ENCODE measurements at places on chromosomes 1 and 21.

- no peak for DNase-seq
Measured at GRCh38 chr21:27645285-27645684, 678.4 kb upstream of the ADAMTS5 start.

GRCh38 chr1:27504588-27505419 lies 14.8 kb upstream of the WASF2 start:
- DNase-seq, result no peak

DNA sequence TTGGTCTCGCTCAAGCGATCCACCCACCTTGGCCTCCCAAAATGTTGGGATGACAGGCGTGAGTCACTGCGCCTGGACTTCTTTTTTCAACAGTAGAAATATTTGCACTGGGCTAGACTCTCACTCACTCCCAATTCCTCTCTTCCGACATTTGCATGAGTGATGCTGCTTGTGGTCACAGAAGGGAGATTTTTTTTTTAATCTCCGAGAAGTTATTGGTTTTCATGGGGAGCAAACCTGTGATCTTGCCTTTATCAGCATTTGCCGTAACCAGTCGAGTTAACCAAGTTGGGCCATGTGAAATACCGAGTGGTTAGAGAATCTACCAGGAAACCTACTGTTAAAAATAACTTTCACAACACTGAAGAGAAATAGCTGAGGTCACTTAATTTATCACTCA lies 21.1 kb downstream of the ERG start:
- no peak for DNase-seq

GRCh38 chr1:168879896-168880734 lies 151.1 kb upstream of the DPT start:
- DNase-seq, result no peak

DNA sequence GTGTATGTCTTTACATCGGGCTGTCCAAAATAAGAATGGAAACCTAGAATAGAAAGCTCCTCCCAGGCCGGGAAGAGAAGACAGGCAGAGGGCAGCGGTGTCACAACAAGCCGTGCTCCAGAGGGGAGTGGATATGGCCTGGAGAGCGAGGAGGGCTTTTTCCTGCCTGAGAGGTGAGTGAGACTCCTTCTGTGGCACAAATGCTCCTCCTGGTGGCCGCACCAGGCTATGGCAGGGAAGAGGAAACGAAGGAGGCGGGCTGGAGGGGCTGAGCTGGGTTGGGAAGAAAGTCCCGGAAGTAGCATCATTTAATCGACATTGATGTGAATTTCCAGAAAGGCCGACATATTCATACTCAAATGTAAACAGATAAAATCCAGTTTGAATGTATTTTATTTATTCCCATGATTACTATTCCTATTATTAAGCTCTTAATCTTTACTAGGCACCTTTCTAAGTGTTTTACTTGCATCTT lies 54.7 kb downstream of the MEF2D start:
- DNase-seq, result peak; percentile 60

DNA sequence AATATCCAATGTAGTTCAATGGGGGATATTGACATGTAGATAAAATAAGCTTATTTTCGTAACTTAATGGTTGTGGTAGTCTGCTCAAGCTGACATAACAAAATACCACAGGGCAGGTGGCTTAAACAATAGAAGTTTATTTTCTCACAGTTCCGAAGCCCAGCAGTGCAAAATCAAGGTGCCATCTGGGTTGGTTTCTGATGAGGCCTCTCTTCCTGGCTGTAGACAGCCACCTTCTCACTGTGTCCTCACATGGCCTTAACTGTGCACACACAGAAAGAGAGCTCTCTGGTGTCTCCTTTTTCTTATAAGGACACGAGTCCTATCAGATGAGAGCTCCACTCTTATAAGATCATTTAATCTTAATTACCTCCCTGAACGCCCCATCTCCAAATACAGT lies 64.8 kb upstream of the IPO9 start:
- DNase-seq, result no peak

GRCh38 chr1:38336961-38337360 lies 290.4 kb upstream of the POU3F1 start:
- DNase-seq, result no peak

- DNase-seq, result no peak
Measured at GRCh38 chr1:119893827-119894700, 2.3 kb downstream of the ADAM30 start.

DNA sequence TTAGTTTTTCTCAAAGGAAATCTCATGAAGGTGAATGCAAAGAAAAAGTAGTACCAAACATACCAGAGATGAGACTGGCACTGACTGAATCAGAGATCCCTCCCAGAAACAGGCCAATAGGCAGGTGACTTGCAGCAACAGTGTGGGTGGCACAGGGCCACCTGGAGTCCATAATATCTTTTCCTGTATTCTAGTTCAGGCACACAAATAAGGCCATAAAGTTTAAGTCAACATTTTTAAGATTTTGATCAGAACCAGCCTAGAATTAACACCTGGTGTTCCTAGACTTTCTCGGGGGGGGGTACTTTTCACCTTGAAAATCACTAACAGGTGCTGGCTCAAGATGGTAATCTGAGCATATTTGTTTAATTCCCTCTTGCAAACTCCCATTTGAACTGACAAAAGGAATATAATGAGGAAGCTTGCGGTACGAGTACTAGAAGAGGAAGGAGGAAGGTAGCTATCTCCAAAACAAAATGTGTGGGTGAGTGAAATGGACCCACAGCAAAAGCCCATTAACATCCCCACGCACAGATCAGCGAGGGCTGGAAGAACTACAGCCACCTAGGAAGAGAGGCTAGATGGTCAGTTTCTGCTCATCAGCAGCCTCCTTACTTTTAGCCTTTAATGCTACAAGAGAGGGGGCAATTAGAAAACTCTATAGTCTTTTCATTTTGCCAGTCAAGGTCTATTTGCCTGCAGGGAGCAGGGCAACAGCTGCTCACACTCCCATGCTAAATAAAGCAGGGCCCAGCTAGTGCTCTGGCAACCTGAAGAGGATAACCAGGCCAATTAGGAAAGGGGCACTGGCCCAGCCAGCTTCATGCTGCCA lies 18.9 kb downstream of the SDE2 start:
- DNase-seq, result no peak

DNA sequence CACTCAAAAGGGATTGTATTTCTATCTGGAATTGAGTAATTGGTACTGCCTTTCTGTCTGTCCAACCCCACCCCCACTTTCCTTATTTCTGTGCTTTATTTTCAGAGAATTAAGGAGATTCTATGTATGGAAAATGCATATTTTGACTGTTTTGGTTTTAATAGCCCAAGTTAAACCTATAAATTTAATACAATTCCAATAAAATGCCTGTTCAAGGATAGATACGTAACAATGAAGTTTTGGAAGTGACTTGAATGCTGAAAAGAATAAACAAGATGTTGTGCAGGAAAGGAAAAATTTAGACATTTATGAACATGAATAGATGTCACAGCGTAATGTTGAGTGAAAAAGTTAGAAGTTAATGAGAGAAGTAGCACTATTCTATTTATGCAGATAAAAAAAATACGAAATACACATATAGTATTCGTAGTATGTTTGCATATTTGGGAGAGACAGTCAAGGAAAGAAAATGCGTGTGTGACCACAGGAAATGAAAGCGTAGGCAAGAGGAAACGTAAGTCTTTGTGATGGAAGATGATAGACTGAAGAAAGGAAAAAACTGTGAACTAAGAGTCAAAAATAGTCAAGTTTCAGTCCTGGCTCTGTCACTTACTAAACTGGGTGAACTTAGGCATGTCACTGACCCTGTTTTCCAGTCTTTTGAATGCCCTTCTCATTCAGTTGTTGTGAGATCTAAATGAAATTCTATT lies 62.1 kb downstream of the MEF2D start:
- DNase-seq, result no peak

DNA sequence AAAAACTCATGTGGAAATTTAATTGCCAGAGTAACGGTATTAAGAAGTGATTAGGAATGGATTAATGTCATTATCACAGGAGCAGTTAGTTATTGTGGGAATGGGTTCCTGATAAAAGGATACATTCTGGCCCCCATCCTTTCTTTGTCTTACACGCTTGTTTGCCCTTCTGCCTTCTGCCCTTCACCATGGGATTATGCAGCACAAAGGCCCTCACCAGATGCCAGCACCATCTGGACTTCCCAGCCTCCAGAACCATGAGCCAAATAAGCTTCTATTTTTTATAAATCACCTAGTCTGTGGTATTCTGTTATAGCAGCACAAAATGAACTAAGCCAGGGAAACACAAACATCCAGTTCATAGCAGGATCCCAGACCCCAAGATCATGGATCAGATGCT lies 33.9 kb upstream of the POU2F1 start:
- DNase-seq, result no peak

DNA sequence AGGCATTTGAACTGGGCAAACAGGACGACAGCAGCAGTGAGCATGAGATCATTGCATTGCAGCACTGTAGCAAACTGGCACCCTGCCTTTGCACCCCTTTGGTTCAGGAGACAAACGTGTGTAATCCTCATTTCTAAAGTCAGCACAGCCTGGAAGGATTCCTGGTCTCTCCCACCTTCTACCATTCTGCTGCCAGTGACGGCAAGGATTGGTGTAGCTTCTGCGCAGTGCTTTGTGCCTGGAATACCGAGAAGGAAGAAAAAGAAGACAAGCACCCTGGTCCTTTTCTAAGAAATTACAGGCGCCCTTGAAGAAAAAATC lies 805.3 kb downstream of the USP25 start:
- DNase-seq, result no peak

- no peak for DNase-seq
Measured at GRCh38 chr1:22332795-22333499, 118.7 kb upstream of the ZBTB40 start.

- no peak for DNase-seq
Measured at GRCh38 chr21:18772897-18773296, 369.3 kb upstream of the TMPRSS15 start.

GRCh38 chr1:24526940-24527542 lies 24.4 kb downstream of the RCAN3 start:
- no peak for DNase-seq

GRCh38 chr1:83827741-83828140 lies 171.2 kb downstream of the TTLL7 start:
- no peak for DNase-seq

GRCh38 chr1:83918688-83919285 lies 80.1 kb downstream of the TTLL7 start:
- DNase-seq, result no peak

GRCh38 chr1:232766241-232766890 lies 38.9 kb upstream of the MAP10 start:
- DNase-seq, result no peak

DNA sequence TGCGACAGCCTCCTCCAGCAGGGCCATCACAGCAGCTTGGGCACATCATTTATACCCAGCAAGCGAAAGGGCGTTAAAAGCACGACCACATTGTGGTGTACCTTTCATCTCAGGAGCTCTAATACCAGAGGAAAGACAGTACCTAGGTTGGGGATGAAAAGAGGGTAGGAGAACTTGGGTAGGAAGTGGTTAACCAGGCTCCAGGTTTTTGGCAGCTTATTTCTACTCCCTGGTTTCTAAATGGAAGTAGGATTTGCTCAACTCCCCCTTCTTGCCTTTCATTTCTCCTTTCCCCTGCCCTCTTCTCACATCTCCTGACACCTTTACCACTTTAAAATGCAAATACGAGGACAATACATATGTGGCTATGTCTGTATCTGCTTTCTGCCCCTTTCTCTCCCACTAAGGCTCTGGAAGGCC lies 30.2 kb downstream of the FAM177B start:
- DNase-seq, result no peak

DNA sequence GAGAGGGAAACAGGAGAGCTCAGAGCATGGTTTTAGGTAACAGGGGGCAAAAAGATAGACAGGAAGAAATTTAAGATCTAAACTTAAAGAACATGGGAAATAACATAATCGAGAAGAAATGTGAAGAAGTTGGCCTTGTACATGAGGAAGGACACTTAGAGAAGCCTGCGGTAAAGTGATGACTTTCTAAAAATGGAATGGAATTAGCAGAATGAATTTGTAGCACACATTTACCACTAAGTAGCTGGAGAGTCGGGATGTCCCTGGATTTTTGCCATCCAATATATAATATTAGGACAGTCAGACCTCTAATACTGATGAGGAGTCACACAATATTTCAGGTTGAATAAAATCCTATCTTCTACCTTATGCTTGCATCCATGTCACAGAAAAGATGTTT lies 77.7 kb upstream of the C1orf87 start:
- no peak for DNase-seq

- no peak for DNase-seq
Measured at GRCh38 chr21:45192332-45192731, 95.4 kb downstream of the POFUT2 start.

DNA sequence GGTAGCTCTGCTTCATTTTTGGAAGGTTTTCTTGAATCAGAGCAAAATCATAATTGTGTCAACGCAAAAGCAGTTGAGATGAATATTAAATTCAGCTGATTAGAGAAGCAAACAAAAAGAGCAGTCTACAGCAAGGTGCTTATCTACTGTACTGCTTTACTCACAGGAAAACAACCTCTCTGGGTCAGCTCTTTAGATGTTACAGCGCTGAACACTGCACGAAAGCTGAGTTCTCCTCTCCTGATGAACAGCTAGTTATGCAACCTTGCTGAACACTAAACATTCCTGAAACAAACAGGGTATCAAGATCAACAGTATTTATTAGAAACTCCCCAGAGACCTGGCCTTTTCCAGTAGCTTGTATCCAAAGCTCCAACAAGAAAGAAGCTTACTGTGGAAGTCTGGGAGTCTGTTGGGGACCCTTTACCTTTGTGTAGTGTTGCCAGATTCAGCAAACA lies 41.3 kb downstream of the TBCE start:
- no peak for DNase-seq

DNA sequence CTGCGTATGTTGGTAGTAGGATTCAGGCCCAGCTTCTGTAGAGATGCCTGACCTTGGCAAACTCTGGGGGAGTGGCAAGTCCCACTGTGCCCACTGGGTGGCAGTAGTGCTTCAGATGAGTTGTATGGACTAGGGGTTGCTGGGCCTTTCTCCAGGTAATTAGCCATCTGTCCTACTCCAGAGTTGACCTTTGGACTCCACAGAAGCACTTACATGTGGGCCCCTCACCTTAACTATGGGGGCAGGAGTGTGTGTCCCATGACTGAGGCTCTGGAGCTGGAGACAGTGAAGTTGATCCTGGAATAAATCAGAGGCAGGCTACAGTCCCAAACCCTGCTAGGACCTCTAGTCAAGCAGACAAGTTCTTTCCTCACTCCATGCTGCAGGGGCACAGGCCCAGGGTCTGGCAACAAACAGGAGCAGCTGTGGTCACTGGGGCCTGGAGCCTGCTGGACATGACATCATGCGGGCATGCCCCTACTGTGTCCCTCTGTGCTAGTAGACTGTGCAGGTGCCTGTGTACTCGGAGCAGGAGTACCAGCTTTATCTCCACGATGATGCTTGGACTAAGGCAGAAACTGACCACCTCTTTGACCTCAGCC lies 4.6 kb downstream of the DMAP1 start:
- DNase-seq, result peak; percentile 51

DNA sequence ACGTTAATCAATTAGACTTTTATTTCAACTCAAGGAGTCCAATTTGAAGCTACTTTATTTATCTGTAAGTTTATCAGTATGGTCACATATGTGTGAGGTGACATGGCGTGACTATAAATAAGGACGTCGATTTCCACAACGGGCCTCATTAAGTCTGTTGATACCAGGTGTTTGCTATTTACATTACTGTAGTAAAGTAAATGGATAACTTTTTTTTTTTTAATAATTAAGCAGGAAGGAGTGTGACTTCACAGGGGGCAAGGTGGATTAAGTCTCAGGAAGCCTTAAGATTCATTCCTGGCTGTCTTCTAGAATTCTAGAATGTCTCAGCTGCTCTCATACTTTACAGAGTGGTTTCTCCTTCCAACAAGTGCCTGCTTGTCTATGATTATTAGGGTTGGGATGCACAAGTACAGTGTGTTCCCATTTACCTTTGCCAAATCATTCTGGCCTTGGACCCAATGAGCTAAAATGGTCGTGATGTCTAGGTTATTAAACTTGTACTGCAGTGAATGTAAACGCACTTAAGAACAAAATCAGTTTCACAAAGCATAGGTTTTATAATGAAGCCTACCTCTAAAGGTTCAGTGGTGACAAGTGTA lies 15.5 kb downstream of the MAP3K7CL start:
- DNase-seq, result no peak

Data from activated naive CD4-positive, alpha-beta T cell (primary cell).